ENCODE measurements at places on chromosomes 11 and 22.

GRCh38 chr11:122673701-122674100, 18.2 kb downstream of the UBASH3B start:
- DNase-seq = no peak

DNA sequence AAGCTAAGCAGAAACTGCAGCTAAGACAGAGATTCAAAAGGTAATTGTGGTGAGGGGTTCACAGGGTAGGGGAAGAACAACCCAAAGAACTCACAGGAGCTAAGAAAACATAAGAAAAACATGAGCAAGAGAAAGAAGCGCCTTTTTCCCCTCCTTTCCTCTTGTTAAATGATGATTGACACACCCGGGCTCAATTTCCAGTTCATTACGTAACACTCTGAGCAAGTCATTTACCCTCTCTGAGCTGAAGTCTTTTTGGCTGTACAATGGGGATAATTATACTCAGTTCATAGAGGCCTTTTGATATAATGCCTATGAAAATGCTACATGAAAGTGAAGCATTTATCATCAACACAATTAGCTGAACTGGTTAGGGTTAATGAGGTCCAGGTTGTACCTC, 17.2 kb downstream of the LRP4 start:
- no peak for DNase-seq

DNA sequence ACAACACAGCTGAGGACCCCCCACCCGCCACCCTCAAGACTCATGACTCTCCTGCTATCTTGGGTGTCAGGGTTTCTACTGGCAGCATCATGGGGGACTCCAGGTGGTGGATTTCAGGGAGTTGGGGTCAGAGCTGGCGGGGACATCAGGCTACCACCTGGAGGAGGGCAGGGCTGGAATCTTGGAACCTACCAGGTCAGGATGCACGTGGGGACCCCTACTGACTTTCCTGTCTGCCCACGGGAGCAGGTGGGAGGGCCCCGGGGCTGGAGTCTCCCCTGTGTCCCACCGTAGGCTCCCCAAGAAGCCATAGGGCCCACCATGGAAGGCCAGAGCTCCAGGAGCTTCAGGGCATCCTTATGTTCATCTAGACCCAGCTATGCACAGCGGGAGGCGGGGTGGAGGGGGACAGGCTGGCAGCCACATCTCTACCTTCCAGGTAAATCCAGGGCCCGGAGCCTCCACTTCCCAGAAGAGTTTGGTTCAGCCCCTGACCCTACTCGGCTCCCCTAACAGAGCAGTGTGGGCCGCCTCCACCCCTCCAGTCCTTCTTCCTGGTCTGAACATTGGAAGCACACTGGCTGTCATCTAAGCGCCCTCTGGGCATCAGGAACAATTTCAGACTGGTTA, 10.0 kb downstream of the SLC37A2 start:
- DNase-seq = no peak

DNA sequence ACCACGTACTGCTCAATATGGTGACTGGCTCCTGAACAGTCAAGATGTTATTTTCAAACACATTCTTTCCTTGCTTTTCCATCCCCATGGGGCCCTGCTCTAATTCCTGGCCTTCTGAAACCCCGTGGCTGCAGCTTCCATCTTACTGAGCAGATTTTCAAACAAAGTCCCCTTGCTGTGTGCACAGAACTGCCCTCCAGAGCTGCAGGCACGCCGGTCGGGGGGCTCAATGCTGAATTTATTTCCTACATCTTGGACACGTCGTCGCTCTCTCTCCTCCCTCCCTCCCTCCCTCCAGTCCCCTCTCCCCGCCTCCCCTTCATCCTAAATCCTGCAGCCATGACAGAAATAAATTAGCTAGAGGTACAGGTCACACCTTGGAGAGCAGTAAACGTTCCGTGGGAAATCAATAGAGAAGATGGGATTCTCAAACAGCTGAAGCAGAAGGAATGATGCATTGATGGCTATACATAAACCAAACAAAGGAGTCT, 243.1 kb upstream of the BLID start:
- no peak for DNase-seq

GRCh38 chr11:128733440-128734102, 39.7 kb downstream of the FLI1 start:
- no peak for DNase-seq

GRCh38 chr11:94806014-94806413, 37.9 kb downstream of the AMOTL1 start:
- DNase-seq = no peak

- no peak for DNase-seq
These were observed 605 bp upstream of the RAPSN start for GRCh38 chr11:47449541-47449940.

DNA sequence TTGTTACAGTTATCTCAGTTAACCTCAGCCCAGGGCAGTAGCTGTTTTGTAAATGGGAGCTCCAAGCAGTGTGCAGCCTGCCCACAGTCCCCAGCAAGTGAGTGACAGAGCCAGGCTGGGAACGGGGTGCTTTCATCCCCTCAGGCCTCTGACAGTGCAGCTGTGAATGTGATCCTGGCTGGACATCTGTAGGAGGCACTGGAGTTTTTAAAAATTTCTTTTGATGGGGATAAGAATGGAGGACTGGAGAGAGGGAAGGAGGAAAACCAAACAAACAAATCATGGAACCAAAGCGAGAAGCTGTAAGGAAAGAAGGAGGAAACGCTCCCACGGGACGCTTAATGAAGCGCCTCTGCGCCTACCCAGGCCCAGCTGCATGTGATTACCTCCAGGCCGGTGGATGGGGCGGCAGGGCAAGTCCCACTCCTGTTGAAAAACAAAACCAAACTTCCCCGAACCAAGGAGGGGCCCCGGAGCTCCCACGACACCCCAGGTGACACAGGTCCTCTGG, 40.6 kb downstream of the SCUBE1 start:
- no peak for DNase-seq

- no peak for DNase-seq
These were observed 710 bp downstream of the DERL3 start for GRCh38 chr22:23837911-23838680.

DNA sequence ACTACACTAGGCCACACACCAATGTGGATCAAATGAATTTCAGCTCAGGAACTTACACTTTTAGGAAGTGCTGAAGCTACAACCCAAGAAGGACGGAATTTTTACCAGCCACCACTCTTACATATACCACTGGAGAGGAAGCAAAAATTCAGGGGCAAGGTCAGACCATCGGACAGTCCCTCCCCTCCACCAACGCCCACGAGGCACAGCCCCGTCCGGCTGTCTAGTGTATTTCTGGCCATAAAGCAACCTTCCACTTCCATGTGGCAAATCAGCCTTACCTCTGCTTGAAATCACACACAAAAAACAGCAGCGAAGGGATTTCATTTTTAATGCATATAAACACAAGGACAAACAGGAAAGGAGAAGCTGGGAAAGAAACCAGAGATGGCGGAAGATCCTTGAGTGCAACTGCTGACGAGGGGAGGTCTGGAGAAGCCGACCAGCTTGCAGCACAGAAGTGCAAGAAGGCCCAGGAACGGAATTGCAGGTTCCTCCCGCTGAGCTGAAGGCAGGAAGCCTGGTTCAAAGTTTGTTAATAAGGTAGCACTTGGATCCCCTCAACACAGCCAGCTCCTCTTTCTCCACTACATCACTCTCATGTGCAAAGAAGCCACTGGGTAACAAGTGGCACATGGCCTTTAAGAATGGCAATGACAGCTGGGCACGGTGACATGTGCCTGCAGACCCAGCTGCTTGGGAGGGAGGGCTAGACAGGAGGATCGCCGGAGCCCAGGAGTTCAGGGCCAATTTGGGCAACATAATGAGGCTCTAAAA, 71.5 kb downstream of the SHANK2 start:
- no peak for DNase-seq

DNA sequence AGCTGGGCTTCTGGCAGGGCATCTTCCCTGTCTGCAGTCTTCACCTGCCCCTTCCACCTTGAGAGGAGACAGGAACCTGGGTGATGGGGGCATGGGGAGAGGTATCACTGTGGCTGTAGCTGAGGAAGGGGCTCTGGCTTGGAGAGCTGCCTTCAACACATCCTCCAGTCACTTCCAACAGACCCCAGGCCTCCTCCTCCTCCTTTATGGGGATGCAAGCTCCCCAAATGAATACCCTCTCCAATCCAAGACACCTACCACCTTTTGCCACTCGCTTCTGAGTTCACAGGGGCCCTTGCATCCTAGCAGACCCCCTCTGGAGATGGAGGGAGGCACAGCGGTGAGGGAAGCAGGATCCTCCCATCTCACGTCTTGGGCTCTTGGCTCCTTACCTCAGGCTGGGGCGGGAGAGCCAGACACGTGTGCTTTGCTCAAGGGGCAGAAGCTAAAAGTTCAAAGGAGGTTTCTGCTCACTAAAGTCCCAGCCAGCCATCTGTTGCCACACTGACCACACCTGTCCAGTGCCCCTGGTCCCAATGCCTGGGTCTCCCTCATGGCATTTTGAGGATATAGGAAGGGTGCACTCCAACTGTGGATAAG, 13.2 kb downstream of the ANKK1 start:
- DNase-seq = no peak

DNA sequence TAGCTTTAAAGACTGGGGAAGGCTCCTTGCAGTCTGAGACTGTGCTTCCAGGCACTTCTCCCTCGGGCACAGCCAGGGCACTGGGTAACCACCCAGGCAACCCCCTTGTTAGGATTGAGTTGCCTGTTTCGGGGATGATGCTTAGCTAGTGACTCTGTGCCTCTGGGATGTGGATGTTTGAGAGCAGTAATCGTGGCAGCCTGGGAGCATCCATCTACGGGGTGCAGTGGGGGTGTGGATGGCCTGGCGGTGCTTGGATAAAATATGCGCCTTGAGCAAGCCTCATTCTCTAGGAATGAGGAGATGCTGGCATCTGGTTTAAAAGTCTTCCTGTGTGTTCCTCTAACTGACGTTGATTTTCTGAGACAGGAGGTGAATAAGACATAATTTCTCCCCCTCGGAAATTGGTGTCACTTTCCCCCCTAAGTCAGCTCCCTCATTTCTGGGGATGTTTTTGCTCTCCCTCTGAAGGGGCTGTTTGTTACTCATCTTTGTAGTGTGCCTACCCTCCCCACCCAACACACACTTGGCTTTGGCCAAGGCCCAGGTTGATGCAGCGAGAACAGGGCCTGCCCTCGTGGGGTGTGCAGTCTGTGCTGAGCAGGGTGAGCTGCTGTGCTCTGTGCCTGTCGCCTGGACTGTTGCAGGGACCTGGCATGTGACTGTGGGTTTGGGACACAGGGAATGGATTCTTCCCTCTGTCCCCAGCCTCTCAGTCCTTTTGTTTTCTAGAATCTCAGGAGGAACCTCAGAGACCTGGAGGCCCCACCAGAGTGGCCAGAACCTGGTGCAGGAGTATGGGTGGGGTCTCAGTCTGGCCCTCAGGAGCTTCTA, 2.0 kb downstream of the GNAZ start:
- DNase-seq = no peak

GRCh38 chr11:121456816-121457431, 4.2 kb upstream of the SORL1-AS1 start:
- no peak for DNase-seq

GRCh38 chr11:79922641-79923040, 481.8 kb upstream of the TENM4 start:
- no peak for DNase-seq

GRCh38 chr22:41979423-41980250, 10.4 kb downstream of the SEPTIN3 start:
- DNase-seq = no peak
